ENCODE measurements at places on chromosomes 1 and 21. TPM values are rescaled to one million over a fixed set of nuclear protein-coding genes. Genes with fewer than 3 reads are reported as not detected.

Gene RNF223
- polyA plus RNA-seq = 0.08 TPM

Gene NR0B2
- polyA plus RNA-seq = not detected

GRCh38 chr1:28835237-28835650 is 23.3 kb downstream of the OPRD1 start:
- DNase-seq = no peak

DNA sequence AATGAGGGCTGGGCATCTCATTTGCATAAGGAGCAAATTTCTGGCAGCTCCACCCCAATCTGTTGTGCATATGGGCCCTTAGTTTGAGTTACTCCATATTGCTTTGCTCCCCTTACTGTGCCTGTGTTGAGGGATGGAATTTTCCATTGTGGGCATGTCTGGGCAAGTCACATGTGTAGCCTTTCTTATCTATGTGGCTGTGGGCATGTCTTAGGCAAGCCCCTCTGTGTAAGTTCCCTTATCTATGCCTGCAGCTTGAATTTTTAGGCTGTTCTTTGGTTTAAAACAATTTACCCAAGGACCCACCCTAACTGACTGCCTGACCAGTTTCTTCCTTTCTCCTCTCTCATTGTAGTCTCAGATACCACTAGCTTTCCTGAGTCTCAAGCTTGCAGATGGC is 405.7 kb upstream of the NCAM2 start:
- no peak for DNase-seq

DNA sequence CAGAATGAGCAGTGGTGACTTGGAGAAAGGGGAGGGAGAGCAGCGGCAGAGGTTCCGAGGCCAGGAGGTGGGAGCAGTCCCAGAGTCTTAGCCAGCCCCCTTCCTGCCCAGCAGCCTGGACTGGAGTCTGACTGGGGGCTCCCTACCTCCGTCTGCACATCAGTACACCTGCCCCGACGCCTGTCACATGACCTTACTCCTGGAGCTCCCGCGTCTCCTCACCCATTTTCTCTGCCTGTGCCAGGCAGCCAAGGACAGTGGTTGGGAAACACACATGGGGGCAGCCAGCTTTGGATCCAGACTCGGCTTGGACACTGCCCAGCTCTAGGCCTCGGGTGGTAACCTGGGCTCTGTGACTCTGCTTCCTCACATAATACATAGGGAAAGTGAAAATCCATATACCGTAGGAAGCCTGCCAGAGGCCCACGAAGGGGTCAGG is 16.9 kb downstream of the ACTRT2 start:
- no peak for DNase-seq

Data from forelimb muscle (tissue), 1 donor.